ENCODE measurements at places on chromosomes 4 and X.

- no peak for DNase-seq
Observed at GRCh38 chr4:54930226-54930625, 195.2 kb downstream of the KDR start.

GRCh38 chrX:148380107-148380506, 120.3 kb upstream of the AFF2 start:
- no peak for DNase-seq

DNA sequence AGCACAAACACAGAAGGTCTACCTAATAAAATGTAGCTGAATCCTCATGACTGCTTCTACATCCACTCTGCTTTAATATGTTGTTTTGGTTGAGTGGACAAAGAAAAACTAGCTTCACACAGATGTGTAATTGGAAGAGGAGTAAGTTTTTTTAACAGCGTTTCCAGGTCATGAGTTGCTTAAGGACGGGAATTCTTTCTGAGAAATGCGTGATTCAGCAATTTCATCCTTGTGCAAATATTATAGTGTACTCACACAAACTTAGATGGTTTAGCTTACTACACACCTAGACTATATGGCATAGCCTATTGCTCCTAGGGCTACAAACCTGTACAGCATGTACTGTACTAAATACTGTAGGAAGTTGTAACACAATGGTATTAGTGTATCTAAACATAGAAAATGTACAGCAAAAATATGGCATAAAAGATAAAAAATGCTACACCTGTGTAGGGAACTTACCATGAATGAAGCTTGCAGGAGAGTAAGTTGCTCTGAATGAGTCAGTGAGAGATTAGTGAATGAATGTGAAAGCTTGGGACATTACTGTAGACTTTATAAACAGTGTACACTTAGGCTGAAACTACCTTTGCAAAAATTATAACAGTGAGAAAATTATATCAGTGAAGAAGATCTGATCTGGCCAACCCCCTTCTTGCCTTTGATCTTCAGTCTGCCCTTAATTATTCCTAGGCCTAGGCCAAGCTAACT, 70.8 kb upstream of the IL15 start:
- no peak for DNase-seq

GRCh38 chr4:1291091-1291490, 1.4 kb downstream of the MAEA start:
- DNase-seq = no peak

DNA sequence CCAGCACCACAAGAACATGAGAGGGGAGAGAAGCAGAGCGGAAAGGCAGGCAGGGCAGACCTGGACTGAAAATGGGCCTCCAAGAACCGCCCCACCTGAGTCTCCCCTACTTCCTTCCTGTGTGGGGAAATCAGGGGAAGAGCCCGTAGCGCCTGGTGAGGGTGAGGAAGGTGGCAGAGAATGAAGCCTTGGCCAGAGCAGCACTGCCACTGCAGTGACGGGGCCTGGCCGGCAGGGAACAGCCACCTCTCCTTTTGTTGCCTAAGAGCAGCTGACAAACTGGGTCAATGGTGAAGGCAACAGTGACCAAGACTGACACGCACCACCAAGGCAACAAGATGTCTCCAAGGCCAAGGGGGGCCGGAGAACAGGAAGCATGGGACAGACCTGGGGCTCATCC, 58.4 kb upstream of the CBR4 start:
- DNase-seq = no peak

DNA sequence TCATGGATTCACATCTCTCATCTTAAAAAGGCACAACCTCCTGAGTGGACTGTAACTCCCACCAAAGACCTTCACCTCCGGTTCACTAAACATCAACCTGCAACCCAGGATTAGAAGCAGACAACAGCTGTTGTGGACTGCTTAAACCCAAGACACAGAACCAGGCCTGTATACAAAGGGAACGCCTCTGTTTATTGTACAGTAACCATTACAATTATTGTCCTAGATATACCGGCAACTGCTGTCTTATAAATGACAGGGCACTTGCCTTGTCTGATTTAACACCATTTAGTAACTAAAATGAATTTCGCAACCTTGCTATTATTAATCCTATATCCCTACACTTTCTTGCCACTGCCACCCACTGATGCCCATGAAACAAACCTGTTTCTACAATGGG, 22.8 kb upstream of the CSTF2 start:
- DNase-seq = no peak

All from T-helper 9 cell (primary cell).